ENCODE measurements at places on chromosomes 2 and 18.

GRCh38 chr2:1647417-1648240 is 96.7 kb downstream of the PXDN start:
- H3K4me1 ChIP-seq: no peaks in the 10 kb centered on the region
- H3K27ac ChIP-seq: no peak overlapping the region
- H3K4me3 ChIP-seq: no peak overlapping the region
- no peak for DNase-seq
- no peaks in the 10 kb centered on the region for H3K27me3 ChIP-seq
- no peaks in the 10 kb centered on the region for H3K36me3 ChIP-seq

GRCh38 chr2:242031481-242032019 is 162.0 kb downstream of the RTP5 start:
- H3K4me3 ChIP-seq: peak overlapping the region; percentile 66
- peak overlapping the region; percentile 72 for H3K27ac ChIP-seq
- peaks cover 36% of the 10 kb centered on the region for H3K4me1 ChIP-seq
- H3K27me3 ChIP-seq: no peaks in the 10 kb centered on the region

DNA sequence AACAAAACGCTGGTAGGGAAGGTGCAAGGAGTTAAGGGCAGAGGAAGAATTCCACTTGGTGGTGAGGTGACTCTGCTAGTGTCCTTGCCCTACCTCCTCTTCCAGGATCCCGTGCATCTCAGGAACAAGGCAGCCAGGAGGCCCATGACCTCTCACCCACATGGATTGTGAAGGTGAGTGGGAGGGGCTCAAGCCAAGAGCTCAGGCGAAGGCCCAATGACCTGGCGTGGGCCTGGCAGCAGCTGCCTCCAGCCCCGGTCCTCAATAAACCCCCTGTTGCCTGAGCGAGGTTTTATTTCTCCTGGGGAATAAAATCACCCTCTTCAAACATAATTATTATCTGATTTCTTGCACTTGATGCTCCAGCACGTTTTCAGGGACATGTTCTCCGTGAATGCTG is 28.2 kb downstream of the LAMA1 start:
- H3K27me3 ChIP-seq: peaks cover 4% of the 10 kb centered on the region
- H3K4me3 ChIP-seq: no peak overlapping the region
- no peaks in the 10 kb centered on the region for H3K4me1 ChIP-seq
- no peak for DNase-seq
- H3K36me3 ChIP-seq: no peaks in the 10 kb centered on the region

DNA sequence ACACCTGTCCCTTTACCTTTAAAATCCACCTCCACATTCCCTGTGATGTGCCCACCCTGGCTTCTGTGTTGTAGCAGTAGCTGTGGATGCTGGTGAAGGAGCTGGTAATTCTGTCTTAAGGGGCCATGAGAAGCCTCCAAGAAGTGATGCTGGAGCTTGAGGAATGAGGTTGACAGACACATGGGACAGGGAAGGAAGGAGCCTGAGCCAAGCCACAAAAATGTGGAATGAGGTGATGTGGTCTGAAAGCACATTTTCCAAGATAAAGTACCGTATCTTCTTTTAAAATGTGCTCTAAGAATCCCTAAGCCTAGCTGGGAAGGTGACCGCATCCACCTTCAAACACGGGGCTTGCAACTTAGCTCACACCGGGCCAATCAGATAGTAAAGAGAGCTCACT is 31.2 kb downstream of the VWA3B start:
- H3K27ac ChIP-seq: no peak overlapping the region
- no peak overlapping the region for H3K4me3 ChIP-seq
- H3K4me1 ChIP-seq: peaks cover 1% of the 10 kb centered on the region

DNA sequence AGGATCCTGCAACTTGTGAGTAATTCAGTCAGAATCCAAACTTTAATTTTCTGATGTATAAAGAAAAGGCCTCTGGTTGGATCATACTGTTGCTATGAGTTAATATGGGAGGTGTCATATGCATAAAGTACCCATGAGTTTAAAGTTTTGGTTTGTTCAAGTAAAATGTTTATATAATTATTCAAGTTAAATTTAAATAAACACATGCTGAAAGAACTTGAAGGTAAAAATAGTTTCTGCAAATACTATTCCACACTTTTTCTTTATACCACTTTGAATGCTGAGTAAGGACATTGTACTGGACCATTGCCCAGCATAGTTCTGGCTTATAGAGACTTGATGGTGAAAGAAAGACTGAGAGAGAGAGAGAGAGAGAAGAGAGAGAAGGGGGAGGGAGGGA is 30.7 kb downstream of the PKP4 start:
- DNase-seq: no peak
- H3K36me3 ChIP-seq: no peaks in the 10 kb centered on the region
- no peak overlapping the region for H3K4me3 ChIP-seq
- H3K4me1 ChIP-seq: peaks cover 15% of the 10 kb centered on the region
- no peaks in the 10 kb centered on the region for H3K27me3 ChIP-seq

GRCh38 chr2:176885661-176886060 is 326.9 kb upstream of the HNRNPA3 start:
- no peak overlapping the region for H3K27ac ChIP-seq
- no peak for DNase-seq
- no peaks in the 10 kb centered on the region for H3K4me1 ChIP-seq

GRCh38 chr2:8252997-8253694 is 428.7 kb upstream of the ID2 start:
- H3K4me3 ChIP-seq: no peak overlapping the region
- peaks cover 4% of the 10 kb centered on the region for H3K27me3 ChIP-seq
- no peaks in the 10 kb centered on the region for H3K36me3 ChIP-seq
- H3K27ac ChIP-seq: no peak overlapping the region
- H3K4me1 ChIP-seq: peaks cover 19% of the 10 kb centered on the region
- no peak for DNase-seq

DNA sequence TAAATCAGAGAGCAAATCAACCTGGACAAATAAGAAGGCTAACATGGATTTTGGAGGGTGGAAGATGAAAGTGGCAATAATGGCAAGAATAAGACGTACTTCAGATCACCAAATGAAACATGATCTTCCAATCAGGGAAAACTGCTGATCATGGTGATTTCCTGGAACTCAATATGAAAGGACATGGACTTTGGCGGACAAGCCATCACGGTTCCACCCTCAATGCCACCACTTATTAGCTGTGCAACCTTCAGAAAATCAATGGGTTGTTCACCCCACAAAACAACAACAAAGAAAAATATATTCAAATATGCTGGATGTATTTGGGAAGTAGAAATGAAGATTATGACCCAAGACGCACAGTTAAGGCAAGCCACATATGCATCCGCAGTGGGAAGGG is 81.7 kb downstream of the PPP1R1C start:
- no peaks in the 10 kb centered on the region for H3K27me3 ChIP-seq
- no peaks in the 10 kb centered on the region for H3K4me1 ChIP-seq
- no peak overlapping the region for H3K4me3 ChIP-seq
- H3K36me3 ChIP-seq: no peaks in the 10 kb centered on the region
- no peak for DNase-seq
- H3K27ac ChIP-seq: no peak overlapping the region

- no peak overlapping the region for H3K27ac ChIP-seq
- no peak for DNase-seq
- no peaks in the 10 kb centered on the region for H3K4me1 ChIP-seq
- H3K36me3 ChIP-seq: no peaks in the 10 kb centered on the region
- no peaks in the 10 kb centered on the region for H3K27me3 ChIP-seq
Measured at GRCh38 chr2:88656690-88657089, 29.4 kb upstream of the EIF2AK3 start.

GRCh38 chr2:12766421-12766879 is 49.7 kb downstream of the TRIB2 start:
- no peak overlapping the region for H3K4me3 ChIP-seq
- no peaks in the 10 kb centered on the region for H3K36me3 ChIP-seq
- H3K4me1 ChIP-seq: peaks cover 2% of the 10 kb centered on the region
- DNase-seq: no peak
- H3K27me3 ChIP-seq: peaks cover 8% of the 10 kb centered on the region

Measured in activated CD4-positive, alpha-beta T cell treated with anti-CD3 and anti-CD28 coated beads for 36 hours (primary cell).